ENCODE measurements at places on chromosomes 2 and 18.

GRCh38 chr18:64668461-64668962 lies 519.6 kb upstream of the LINC00305 start:
- no peak for DNase-seq

DNA sequence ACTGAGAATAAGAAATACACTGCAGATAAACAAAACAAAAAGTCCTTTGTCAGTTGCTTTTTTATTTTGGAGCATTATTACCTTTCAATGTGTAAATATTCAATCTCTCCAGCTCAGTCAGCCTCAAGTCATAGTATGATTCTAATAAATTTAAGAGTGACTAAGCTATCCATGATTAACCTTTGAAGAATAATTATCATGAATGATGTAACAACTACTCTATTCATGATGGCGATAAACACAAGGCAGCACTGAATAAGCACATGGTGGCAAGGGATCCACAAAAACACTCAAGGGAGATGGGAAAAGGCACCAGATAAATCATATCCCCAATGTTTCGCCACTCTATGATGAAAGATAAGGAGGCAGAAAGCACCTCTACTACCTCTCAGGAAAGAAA lies 67.0 kb downstream of the MAP4K3 start:
- no peak for DNase-seq

- DNase-seq: no peak
These were observed 339.3 kb downstream of the HRH4 start for GRCh38 chr18:24799720-24800119.

DNA sequence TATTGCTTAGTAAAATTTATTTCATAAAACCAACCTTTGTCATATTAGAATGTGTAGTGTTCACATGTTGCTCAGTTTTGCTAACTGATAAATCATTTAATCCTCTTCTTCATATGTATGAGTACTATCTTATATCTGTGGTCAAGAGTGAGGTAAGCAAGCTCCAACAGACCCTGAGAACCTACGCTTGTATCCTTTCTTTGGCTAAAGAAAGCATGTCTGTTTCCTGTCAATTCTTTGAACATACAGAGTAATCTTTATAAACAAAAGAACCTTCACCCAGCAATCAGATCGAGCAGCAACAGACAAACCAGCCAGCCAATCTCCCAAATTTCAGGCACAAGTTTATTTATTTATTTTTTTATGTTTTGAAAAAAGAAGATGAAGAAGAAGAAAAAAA lies 6.4 kb downstream of the ADCYAP1 start:
- peak; percentile 66 for DNase-seq

GRCh38 chr2:68031542-68032160 lies 31.2 kb downstream of the C1D start:
- peak; percentile 82 for DNase-seq
